Kidney tubule cell (primary cell): ENCODE measurements at places on chromosomes 3 and 15.

DNA sequence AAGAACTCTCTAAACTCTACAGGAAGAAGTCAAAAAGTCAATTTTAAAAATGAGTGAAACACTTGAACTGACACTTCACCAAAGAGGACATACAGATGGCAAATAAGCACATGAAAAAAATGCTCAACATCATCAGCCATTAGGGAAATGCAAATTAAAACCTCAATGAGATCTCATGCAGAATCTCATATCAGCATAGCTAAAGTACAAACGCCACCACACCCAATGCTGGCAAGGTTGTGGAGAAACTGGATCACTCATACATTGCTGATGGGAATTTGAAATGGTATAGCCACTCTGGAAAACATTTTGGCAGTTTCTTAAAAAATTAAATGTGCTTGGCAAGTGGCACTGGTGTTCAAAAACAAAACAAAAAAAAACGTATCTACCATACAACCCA lies 34.2 kb downstream of the MEGF11 start:
- DNase-seq = no peak

- peak; percentile 99 for DNase-seq
These were observed 278.4 kb upstream of the ZPLD1 start for GRCh38 chr3:102156426-102156825.

DNA sequence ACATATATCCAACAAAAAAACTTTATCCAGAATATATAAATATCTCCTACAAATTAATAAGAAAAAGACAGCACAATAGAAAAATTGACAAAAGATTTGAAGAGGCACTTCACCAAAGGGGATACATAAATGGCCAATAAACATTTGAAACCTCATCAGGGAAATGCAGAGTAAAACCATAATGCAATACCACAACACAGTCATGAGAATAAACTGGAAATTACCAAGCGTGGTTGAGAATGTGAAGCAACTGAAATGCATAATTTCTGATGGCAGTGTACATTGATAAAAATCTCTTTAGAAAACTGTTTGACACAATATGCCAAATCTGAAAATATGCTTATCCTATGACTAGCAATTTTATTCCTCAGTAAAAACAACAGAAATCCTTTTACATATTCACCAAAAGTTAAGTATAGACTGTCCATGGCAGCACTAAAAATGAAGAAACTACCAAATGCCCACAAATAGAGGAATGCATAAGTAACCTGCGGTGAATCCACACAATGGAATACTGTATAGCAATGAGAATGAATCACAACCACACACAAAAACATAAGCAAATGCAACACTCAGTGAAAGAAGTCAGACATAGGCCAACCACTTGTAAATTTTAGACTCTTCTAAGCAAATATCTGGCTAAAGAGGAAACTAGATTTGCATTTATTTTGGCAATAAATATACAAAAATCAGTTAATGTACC lies 7.9 kb downstream of the LYZL4 start:
- no peak for DNase-seq

DNA sequence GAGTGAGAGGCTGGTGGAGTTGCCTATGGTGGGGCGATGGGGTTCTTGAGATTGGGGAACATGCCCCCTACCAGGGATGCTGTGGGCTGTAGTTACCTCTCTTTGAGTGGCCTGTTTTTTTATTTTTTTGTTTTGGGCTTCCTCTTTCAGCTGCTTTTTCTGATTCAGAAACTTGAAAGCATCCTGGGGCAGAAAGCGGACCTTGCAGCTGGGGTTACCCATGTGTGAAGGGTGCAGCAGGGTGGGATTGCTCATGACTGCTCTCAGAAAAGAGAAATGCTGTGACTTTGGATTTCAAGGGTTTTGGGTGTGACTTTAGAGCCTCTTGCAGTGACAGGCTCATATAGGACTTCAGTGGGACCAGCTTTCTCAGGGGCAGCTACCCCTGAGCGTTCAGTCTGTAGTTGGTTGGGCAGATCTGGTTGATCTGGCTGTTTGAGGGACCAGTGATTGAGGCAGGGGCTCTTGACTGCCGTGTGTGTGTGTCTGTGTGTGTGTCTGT lies 1.8 kb downstream of the LIMD1 start:
- peak; percentile 48 for DNase-seq

DNA sequence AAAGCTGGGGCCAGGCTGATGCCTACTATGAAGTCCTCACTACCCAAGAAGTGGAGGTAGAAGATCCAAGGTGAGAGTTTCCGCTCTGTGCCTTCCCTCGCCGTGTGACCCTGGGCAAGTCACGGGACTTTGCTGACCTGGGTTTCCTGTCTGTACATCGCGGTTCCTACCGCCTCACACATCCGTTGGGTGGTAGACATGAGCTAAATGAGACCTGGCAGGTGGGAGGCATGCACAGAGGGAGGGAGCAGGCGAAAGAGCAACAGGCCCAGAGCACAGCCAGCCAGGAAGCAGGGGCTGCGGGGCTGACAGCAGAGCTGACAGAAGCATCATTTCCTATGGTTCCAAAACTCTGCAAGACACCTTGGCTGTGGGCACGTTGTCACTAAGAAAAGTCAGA lies 157.3 kb upstream of the BHLHE40 start:
- no peak for DNase-seq

GRCh38 chr15:46647046-46647445 lies 1012.2 kb downstream of the SQOR start:
- no peak for DNase-seq

GRCh38 chr3:66268864-66269263 lies 48.1 kb downstream of the SLC25A26 start:
- DNase-seq = no peak

DNA sequence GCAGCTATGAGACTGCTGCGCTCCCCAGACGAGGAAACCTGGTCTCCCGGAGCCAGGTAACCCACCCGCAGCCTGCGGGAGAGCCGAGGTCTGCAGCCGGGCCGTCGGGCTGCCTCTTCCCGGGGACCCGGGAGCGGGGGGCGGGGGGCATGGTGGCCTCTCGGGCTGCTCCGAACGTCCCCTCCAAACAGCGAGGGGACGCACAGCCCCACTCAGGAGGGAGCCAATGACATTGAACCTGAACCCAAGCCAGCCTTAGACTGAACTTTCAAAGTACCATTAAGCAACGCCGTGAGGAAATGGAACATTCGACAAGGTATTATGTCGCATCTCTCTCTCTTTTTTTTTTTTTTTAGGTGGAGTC lies 29.8 kb upstream of the ALDH1A3 start:
- DNase-seq = no peak

- DNase-seq = no peak
These were observed 45.4 kb upstream of the RPL32 start for GRCh38 chr3:12886736-12887135.

GRCh38 chr3:30638685-30639412 lies 32.4 kb downstream of the TGFBR2 start:
- no peak for DNase-seq

- peak; percentile 51 for DNase-seq
These were observed 4.1 kb downstream of the CCR9 start for GRCh38 chr3:45890405-45890804.

GRCh38 chr3:125375950-125376679 lies 990 bp upstream of the ZNF148 start:
- no peak for DNase-seq

GRCh38 chr15:41603941-41604911 lies 45.2 kb downstream of the TYRO3 start:
- peak; percentile 67 for DNase-seq

DNA sequence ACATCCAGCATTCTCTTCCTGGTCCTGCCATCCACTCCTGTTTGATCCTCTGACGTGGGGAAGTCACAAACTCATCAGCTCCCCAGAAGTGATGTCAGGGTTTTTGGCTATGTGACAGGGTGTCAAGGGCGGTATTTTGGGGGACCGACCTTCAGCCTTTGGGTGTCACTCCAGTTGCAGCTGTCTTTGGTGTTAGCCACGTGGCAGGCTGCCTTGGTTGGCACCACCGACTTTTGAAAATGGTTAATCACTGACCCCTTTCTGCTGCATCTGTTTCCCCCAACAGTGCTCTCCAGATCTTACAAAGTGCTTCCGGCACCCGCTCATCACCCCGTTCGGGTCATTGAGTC lies 86.6 kb downstream of the TRAK1 start:
- no peak for DNase-seq

DNA sequence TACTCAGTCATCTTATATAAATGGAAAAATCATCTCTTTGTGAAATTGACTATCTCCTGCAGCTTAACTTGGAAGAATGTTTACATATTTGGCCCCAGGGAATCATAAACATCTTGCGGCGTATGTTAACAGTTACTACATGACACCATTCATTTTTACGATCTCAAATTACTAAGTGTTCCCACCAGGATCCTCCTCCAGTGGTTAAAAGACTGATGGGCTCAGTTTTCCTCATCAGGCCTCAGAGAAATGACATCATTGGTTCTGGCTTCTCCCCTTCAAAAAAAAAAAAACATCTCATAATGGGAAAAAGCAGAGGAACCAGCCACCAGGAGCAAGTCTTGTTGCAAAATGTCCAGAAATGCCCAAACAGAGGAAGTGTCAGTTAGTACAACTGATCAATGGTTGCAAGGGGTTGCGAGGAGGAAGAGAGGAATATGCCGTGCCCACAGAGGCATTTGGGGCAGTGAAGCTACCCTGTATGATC lies 70.5 kb upstream of the LIPC start:
- no peak for DNase-seq

GRCh38 chr3:194689493-194689944 lies 3.8 kb downstream of the FAM43A start:
- peak; percentile 8 for DNase-seq

DNA sequence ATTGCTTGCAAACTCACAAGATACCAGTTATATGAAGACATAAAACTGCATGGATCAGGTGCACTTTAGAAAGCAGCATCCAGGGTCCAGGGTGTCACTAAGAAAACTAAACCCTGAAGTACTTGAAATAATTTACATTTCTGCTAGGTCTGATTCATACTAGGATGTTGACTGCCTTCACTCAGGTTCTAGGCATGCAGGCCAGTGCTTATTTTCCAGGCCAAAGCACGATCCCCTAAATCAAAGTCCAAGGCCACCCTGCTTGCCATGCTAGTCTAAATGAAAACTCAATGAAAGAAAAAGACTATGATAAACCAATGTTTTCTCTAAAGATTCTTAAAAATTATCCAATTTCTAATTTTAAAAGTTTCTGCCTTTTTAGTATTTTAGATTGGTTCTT lies 49.4 kb downstream of the GREM1 start:
- DNase-seq = no peak

- DNase-seq = peak; percentile 42
These were observed 5.4 kb downstream of the UBE2E1 start for GRCh38 chr3:23811185-23811527.

- no peak for DNase-seq
These were observed 17.9 kb upstream of the EPB42 start for GRCh38 chr15:43238671-43239131.

GRCh38 chr3:181974198-181974597 lies 262.5 kb downstream of the SOX2 start:
- DNase-seq = peak; percentile 36

GRCh38 chr3:66392512-66392911 lies 108.3 kb downstream of the LRIG1 start:
- DNase-seq = no peak

DNA sequence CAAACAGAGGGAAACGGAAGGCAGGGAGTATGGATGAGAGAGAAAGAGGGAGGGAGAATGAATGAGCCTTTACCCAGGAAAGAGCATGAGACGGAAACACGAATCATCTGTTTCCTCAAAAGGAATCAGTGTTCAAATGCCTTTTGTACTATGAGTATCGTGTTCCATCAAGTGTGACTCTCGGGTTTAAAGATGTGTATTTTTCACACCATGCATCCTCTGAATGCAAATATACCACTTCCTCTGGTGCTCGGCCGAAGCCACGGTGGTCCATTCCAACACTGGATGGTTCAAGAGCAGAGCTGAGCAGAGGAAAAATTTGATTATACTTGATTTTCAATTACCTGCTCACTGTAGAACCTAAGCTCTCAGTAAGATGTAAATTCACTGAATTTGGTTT lies 505.1 kb downstream of the MECOM start:
- no peak for DNase-seq

- DNase-seq = peak; percentile 87
These were observed 12.5 kb upstream of the ZSCAN2 start for GRCh38 chr15:84588053-84588874.

DNA sequence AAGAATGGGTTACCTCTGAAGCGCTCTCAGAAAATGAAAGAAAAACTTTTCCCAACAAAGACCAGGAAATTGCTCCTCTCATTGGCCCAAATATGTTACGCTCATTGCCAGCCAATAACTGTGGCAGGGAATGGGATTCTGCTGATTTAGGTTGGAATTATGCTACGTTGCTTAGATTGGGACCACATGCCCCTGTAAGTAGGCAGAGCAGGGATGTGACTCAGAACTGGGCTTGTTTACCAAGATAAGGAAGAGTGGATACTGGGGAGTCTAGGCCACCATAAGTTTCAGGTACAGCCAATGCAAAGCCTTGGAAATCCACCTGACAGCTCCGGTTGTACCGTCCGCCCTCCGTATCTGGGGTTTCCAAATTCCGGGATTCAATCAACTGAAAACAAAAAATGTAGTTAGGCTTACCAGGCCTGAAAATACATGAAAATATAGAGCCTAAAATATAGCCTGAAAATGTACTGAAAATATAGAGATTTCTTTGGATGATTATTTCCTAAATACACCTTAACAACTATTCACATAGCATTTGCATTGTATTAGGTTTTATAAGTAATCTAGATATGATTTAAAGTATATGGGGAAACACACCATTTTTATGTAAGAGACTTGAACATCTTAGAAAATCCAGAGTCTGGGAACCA lies 1.5 kb upstream of the TCF12 start:
- no peak for DNase-seq

DNA sequence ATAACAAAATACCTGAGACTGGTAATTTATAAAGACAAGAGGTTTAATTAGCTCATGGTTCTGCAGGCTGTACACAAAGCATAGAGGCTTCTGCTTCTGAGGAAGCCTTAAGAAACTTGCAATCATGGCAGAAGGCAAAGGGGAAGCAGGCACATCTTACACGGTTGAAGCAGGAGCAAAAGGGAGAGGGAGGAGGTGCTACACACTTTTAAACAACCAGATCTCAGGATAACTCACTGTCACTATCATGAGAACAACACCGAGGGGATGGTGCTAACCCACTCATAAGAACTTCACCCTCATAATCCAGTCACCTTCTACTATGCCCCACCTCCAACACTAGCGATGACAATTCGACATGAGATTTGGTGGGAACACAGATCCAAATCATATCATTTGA lies 54.4 kb downstream of the ATP8B4 start:
- no peak for DNase-seq

DNA sequence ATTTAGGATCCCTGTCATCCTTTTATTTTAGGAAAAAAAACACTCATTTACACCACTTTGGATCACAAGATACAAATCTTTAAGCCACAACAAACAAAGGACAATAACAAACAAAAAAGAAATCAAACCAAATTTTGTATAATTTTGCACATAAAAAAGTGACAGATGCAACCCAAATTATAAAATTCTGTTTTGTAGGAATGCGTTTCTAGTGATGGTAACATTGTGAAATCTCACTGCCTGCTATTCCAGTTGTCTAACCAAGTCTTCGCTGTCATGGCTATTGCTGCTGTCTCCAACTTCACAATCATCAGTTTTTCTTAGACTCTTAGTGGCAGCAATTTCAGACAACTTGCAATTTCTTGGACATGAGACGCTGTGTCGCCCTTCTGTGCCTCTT lies 58.3 kb upstream of the ARL6 start:
- DNase-seq = no peak

GRCh38 chr15:35358824-35359223 lies 187.1 kb downstream of the DPH6 start:
- DNase-seq = no peak
